ENCODE measurements at places on chromosomes 6 and 20.
A peak's percentile ranks its signal among the peaks of the same experiment; 100 is the strongest.

GRCh38 chr6:119463081-119463626 is 113.6 kb upstream of the MAN1A1 start:
- DNase-seq = no peak

DNA sequence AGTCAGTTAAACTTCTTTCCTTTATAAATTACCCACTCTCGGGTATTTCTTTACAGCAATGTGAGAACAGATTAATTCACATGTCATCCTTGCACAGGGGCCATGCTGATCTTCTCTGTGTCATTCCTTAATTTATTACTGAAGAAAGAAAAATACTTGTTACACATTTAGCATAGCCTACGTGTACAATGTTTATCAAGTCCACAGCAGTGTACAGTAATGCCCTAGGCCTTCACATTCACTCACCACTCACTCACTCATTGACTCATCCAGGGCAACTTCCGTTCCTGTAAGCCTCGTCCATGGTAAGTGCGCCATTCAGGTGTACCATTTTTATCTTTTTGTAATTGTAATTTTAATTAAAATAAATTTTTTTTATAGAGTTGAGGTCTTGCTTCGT is 73.6 kb downstream of the RSPH3 start:
- DNase-seq = peak; percentile 39

DNA sequence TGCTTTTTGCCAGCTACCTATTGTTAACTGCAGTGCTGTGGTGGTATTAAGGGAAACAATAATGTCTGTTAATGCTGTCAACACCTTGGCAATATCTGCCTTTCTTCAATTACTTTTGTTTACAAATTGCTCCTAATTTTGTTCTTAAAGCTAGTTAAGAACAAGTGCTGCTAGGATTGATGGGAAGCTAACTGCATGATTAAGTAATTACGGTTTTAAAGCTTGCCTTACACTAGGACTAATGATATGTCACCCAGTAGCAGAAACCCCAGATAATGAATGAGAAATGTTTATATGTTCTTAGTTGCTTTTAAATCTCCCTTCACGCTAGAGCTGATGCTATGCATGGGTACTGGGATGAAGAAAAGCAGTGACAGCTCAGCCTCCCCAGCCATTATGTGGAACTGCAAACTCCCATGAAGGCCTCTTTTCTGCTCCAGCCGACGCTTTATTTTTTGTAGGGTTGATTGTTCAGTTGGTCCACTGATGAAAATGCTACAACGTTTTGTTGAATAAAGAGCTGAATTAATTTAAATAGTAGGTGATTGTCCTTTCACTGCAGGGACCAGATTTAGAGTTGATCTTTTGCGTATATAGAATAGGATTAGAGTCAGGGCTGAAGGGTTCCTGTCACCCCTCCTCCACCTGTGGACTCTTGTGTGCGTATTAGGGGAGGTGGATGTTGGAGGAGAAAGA is 610.5 kb downstream of the TFAP2B start:
- DNase-seq = no peak

GRCh38 chr20:64121586-64121985 is 14.2 kb upstream of the NPBWR2 start:
- DNase-seq = no peak

- DNase-seq = no peak
Measured at GRCh38 chr20:11799281-11799684, 118.4 kb upstream of the BTBD3 start.
